PC-9 (cell line): ENCODE measurements at places on chromosomes 7 and 10. TPM values are rescaled to one million over a fixed set of nuclear protein-coding genes. Genes with fewer than 3 reads are reported as not detected.

DNA sequence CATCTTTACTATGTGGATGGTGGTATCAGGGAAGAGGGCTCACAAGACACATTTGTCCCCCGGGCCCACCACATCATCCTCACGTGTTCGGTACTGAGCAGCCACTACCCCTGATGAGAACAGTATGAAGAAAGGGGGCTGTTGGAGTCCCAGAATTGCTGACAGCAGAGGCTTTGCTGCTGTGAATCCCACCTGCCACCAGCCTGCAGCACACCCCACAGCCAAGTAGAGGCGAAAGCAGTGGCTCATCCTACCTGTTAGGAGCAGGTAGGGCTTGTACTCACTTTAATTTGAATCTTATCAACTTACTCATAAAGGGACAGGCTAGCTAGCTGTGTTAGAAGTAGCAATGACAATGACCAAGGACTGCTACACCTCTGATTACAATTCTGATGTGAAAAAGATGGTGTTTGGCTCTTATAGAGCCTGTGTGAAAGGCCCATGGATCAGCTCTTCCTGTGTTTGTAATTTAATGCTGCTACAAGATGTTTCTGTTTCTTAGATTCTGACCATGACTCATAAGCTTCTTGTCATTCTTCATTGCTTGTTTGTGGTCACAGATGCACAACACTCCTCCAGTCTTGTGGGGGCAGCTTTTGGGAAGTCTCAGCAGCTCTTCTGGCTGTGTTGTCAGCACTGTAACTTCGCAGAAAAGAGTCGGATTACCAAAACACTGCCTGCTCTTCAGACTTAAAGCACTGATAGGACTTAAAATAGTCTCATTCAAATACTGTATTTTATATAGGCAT lies 9.1 kb upstream of the CSGALNACT2 start:
- DNase-seq, result peak; percentile 40

GRCh38 chr10:99520040-99520846 lies 12.5 kb upstream of the NKX2-3 start:
- DNase-seq, result no peak

DNA sequence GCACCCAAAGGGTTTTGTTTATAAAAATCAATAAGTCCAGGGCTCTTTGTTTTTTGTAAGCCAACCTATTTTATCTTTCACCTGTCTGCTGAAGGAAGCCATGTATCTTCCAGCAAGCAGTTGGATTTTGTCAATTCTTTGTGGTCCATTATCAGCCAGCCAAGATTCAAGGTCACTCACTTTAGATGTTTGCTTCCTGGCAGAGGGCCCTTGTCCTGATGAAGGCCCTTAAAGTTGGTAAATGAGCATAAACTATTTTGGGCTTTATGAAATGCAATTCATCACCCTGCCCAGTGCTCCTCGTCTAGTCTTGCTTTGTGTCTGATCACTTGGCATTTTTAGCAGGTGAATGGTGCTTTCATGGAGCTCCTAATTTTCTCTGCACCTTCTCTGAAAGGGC lies 1004.2 kb downstream of the GRID1 start:
- no peak for DNase-seq

DNA sequence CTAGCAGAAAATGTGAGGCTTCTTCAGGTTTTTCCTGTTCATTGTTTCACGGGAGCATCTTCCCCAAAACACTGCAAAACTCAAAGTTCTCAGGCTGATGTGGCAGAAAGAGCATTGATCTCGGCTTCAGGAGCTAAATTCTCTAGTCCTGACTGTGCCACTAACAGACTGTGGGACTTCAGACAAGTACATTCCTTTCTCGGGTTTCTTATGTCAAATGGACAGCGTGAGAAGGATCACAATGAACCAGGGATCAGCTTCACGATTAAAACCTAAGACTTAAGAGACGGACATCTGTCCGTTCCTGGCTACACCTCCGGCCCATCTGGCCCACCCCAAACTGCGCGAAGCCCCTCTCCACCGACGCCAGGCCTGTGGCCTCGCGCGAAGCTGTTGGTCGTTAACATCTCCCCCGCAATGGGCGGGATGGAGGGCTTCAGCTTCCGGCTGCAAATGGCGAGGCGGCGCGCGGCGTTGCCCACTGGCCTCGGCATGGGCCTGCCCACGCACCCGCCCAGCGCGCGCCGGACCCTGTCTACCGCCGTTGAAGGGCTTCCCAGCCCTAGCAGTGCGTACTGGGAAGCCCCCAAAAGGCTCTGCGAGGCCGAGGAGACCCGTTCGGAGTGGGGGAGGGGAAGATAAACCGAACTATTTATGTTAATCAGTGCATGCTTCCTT lies 549 bp upstream of the DDX50 start:
- DNase-seq, result no peak

DNA sequence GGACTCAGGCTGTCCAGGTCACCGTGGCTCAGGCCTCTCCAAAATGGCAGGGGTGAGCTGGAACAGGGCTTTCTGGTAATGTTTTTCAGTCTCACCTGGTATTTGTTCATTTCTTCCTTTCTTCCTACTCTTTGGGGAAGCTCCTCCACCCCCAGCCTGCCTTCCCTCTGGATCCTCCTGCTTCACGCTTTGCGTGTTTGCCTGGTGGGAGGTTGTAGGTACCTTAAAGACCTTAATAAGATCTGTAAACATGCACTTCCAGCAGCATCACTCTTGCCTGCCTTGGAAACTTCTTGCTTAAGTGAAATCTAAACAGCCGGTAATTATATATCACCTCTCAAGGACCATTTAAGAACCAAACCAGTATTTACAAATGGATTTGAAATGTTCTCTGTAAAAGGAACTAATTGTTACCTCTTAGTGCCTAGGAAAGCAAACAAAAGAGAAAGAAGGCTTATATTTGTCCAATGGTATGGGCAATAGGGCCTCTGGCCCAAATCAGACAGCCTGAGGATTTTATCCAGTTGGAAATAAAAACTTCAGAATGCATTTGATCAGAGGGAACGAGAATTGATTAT lies 339.9 kb downstream of the CCSER2 start:
- no peak for DNase-seq

DNA sequence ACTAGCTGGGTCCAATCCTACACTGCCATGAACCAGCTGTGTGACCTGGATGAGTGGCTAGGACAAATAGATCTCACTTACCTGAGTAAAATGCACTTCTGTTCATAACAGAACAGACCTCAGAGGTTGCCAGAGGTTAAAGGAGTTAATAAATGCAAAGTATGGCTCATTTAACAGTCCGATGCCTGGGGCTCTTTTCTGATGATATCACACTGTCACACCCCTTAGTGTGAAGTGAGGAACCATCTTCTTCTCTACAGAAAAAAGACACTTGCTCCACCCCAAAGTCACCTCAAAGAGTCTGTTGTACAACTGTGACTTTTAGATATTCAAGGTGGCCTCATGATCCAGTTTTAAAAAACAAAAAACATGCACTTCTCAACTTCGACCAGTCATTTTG lies 21.5 kb upstream of the TARP start:
- no peak for DNase-seq

- peak; percentile 77 for DNase-seq
Observed at GRCh38 chr7:41448104-41448503, 254.8 kb downstream of the INHBA start.

GRCh38 chr7:33946094-33946699 lies 40.9 kb downstream of the BMPER start:
- DNase-seq, result peak; percentile 31

DNA sequence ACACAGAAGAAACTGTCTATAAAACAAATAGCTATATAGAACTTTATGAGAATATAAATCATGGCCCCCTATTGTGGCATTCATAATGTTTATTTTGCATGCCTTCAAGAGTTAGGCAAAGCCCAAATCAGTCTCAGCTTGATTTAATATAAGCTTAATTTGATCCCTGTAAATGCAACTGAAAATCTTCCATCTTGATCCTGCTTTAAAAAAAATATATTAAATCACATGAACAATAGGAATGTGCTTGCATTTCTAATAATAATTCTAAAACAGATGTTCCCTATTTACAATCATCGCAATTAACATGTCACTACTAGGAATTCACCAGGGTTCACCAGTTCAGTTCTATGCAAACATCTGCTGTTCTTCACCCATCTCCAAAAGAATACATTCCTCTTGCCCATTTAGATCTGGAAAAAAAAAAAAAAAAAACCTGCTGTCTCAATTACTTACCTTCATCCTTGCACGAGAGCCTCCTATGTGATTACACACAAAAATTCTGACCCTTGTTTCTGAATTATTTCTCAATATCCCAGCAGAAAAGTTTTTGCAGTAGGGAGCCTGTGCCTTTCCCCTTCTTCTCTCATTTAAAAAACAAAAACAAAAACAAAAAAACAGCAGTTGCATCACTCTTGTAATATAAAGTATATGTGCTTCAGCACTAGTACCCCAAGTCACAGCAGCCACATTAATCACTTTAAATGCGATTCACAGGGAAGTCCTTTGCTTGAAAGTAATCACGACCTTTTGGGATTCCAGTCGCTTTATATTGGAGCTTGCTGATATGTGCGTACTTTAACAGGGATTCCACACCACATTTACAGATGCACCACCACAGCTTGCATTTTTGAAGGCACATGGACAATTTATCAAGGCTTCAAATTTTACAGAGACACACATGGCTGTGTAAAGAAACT lies 194.8 kb upstream of the KMT2E start:
- no peak for DNase-seq

- no peak for DNase-seq
Observed at GRCh38 chr7:50783303-50783702, 607 bp upstream of the GRB10 start.

GRCh38 chr10:90847436-90847835 lies 10.4 kb downstream of the HTR7 start:
- no peak for DNase-seq

GRCh38 chr10:16436367-16436757 lies 448 bp upstream of the PTER start:
- DNase-seq, result no peak

DNA sequence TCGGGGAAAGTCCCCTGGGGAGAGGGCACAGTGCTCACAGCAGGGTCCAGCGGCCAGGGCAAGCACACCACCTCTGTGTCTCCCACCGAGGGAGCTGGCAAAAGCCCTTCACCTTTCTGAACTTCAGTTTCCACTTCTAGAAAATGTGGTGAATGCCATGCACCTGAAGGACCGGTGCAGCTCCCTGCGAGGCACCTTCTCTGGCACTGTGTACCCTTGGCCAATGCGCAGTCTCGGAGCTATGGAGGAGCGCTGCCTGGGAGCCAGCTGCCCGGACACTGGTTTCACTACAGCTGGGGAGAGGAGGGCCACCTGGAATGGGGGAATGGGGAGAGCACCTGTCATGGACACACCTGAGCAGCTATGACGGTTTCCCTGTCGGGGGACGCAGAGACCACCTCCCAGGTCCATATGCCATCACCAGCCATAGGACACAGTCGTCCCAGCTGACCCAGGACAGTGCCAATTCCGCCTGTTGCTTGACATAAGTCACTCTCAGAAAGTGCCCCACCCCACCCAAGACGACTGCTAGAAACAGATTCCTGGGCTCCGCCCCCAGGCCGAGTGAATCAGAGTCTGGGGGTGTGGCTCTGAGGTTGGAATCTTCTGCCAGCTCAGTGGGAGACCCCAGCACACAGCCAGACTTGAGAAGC lies 16.8 kb downstream of the RASGEF1A start:
- DNase-seq, result no peak

DNA sequence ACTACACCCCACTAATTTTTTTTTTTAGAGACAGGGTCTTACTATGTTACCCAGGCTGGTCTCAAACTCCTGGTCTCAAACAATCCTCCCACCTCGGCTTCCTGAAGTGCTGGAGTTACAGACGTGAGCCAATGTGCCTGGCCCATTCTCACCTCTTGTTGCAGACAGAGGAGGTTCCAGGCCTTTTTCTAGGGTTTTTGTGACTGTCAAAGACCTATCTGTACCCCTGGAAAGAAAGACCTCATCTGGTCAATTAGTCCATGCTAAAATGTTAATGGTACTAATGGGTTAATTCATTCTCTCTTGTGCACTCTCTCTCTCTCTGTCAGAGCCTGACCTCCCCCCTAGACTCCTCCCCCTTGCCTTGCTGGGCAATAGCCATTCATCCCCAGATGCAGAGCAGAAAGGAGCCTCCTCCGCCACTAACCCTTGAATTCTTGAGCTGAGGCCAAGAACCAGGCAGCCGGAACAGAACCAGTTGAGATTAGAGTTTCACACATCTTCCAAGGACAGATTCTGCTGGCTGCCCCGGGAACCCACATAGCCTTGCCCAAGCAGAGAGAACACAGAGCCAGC lies 209.7 kb downstream of the SKIDA1 start:
- peak; percentile 44 for DNase-seq

- DNase-seq, result no peak
Observed at GRCh38 chr7:129147731-129148130, 3.2 kb downstream of the TSPAN33 start.

DNA sequence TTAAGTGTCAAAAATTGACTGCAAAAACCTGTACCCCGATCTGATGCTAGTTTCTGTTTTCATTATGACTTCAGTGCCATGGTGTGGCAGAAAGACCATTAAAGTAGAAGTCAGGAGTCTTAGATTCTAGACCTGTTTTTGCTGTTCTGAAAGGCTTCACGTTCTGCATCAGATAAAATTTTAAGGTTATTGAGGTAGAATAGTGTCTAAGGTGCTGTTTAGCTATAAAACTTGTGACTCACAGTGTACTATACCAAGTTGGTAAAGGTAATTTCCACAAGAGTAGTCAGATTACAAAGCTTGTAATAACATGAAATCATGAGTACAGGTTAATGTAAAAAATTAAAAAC lies 38.6 kb downstream of the ZNRF2 start:
- peak; percentile 67 for DNase-seq

DNA sequence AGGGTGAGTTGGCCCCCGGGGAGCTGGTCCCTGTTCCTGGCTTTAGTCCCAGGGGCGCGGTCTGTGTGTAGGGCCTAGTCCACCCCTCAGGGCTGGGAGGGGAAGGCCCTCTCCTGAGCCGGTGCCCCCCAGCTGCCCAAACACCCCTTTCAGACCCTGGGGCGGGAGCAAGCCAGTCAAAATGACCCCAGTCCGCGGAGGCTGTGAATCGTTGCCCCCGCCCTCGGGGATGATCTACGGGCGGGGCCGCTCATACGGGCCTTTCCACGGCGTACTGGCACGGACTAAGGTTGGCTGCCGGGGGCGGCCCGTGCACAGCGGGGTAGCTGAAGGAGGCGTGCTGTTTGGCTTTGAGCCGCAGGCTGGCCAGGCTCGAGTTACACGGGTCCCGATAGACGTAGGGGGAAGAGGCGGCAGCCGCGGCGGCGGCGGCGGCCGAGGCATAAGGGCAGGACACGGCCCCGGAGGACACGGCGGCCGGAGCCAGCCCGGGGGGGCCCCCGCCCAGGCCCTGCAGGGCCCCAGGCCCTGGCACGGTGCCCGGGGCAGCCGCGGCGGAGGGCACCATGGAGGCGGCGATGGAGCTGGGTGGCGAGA lies 4.3 kb downstream of the ELOVL3 start:
- peak; percentile 64 for DNase-seq

GRCh38 chr7:151035026-151035717 lies 6.9 kb downstream of the ABCB8 start:
- DNase-seq, result no peak

LIPM gene
- not detected in 2 replicates for total RNA-seq

CREM gene
- total RNA-seq, result 25.6 and 28.3 TPM in 2 replicates

FBXL13 gene
- 10.4 and 19.4 TPM in 2 replicates for total RNA-seq

KCND2 gene
- total RNA-seq, result 0.72 and 1.4 TPM in 2 replicates

LIPN gene
- total RNA-seq, result not detected in 2 replicates

METTL27 gene
- total RNA-seq, result 23.2 and 34.7 TPM in 2 replicates
